ENCODE measurements at places on chromosomes 1 and 21. TPM values are rescaled to one million over a fixed set of nuclear protein-coding genes. Genes with fewer than 3 reads are reported as not detected.

The CCDC17 gene
- 2.6 TPM for total RNA-seq

The AKR7A3 gene
- total RNA-seq, result 0.20 TPM

The RIPK4 gene
- not detected for total RNA-seq

The FAM167B gene
- 0.78 TPM for total RNA-seq

The CRNN gene
- total RNA-seq, result not detected
